T-helper 9 cell (primary cell): ENCODE measurements at places on chromosomes 1 and 21.

DNA sequence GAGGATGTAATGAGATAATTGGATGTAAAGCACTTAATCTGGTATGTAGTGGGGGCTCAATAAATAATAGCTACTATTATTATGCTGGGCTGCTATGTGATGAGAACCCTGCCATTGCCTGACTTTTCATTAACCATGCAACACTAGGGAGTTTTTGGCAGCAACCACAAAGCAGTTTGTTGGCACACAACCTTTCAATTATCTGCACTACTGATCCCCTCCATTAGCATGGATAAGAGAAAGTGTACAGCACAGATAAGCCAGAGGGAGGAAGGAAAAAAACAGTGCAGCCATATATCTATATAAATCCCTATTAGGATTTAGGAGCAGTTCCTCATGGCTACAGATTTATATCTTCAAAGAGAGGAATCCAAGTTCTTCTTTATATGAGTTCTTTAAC lies 498.5 kb downstream of the NUF2 start:
- no peak for DNase-seq

DNA sequence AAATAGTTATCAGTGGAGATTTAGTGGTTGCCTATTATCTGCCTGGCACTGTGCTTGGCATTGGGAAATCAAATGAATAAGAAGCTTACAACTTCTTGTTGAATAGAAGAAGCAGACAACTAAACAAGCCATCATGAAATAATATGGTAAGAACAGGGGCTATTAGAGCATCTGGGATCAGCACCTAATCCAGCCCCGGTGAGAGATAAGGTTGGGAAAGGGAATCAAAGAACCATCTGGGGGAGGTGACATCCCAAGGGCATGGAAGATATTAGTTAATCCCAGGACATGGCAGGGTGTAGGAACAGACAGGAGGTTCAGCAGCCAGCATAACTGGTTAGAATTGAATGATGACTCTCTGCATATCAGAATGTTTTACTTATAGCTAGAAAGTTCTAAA lies 36.3 kb upstream of the SUCO start:
- DNase-seq = no peak

- DNase-seq = no peak
Measured at GRCh38 chr1:200410566-200410878, 686 bp upstream of the ZNF281 start.

DNA sequence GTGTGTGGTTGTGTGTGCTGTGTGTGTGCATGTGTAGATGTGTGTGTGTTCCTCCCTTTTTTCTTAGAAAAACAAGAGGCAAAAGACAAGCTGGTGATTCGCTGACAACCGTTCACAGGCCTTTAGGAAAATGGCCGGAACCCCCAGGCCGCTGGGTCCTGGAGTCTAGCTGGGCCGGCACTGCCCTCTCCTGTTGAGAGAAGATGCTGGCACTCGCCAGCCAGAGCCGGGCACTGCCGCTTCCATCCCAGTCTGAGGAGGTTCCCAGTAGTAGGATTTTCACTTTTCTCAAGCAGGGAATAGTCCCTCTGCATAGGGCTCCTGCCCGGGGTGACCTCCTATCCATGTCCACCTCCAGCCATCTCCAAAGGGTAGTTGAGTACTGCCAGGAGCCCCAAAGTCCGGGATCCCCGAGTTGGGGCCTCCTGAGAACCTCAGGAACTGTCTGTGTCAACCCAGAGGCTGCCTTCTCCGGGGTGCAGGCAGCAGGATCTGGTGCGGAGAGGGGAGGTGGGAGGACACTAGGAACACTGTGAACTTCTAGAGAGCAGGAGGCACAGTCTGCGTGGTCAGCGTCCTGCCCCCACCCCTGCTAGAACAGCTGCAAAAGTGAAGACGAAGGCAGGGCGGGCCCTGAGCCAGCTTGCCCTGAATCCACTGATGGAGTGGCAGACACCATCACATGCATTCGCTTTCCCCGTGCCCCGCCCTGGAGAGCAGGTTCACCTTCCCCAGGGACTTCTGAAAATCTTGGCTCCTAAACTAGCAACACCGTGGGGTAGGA lies 44.1 kb upstream of the ARHGEF16 start:
- DNase-seq = no peak

DNA sequence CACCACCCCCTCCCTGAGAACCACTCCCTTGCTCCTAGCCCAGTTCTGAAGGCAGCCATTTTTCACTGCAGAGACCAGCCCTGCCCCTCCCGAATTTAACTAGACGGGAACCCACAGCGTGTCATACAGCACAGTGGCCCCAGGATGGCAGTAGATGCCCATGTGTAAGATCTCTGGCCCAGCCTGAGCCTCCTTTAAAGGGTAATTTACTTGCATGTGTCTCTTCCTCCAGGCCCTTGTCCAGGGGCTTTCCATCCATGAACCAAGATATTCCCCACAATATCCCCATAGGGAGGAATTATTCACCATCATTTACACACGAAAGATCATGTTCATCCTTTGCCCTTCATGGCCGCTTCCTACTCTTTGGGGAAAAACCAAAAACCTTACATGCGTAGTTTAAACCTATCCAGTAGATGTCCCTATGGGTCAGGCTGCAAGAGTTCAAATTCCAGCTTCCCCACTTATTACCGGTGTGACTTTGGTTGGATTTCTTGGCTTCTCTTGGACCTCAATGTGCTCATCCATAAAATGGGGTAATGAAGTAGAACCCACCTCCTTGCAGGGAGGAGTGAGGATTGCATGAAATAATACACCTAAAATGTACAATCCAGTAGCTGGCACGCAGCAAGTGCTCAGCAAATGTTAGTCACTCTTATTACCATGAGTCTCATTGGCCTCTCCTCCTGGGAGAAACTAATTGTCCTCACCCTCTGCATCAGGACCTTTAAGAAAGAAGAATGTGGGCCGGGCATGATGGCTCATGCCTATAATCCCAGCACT lies 4.0 kb upstream of the LACTBL1 start:
- DNase-seq = peak; percentile 21

DNA sequence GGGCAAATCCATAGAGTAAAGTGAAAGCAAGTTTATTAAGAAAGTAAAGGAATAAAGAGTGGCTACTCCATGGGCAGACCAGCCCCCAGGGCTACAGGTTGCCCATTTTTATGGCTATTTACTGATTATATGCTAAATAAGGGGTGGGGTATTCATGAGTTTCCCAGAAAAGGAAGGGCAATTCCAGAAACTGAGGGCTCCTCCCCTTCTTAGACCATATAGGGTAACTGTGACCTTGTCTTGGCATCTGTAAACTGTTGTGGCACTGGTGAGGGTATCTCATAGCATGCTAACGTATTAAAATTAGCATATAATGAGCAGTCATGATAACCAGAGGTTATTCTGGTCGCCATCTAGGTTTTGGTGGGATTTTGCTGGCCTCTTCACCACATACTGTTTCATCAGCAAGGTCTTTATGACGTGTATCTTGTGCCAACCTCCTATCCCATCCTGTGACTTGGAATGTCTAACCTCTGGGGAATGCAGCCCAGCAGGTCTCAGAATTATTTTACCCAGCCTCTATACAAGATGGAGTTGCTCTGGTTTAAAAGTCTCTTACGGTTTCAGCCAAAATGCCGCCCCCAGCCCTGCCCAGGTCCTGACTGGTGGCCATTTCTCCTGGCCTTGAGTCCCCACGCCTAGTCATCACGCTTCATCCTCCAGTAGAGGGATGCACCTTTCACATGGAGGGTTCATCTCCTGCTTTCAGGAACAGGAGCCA lies 982 bp upstream of the TRIM17 start:
- DNase-seq = no peak

DNA sequence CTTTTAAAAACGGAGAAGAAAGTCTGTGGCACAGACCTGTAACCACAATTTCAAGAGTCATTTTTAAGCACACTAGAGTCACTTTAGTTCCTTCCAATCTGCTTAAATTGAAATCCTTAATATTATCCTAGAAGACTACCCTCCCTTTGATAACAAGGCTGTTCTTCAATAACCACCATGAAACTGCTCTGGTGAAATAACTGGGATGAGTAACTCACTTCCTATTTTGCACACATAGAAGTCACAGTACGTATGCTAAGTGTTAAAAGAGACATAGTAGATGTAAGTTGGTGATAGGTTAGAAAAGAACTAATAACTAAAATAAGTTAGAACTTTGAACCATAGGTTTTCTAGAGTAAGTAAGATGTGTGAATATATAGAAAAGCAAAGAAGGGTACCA lies 107.8 kb downstream of the NME7 start:
- DNase-seq = no peak

GRCh38 chr1:200493344-200493743 lies 83.5 kb upstream of the ZNF281 start:
- DNase-seq = no peak

- DNase-seq = no peak
Measured at GRCh38 chr1:170790651-170791071, 126.7 kb downstream of the PRRX1 start.

DNA sequence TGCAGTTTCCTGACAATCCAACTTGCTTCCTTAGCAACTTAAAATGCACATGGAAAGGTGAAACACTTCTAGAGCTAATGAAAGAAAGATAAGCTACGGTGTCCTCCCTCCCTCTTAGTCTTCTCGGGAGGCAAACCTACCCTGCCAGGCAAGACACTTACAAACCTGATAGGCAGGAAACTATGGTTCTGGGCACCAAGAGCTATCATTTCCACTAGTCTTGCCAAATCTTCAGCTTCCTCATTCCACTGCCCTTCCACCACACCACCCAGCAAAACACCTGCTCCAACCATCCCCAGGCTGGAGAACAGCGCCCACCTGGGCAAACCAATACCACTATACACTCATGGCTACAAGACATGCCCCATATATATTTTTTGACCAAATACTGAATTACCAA lies 15.2 kb downstream of the NDC1 start:
- DNase-seq = no peak

GRCh38 chr1:116572099-116572498 lies 1.3 kb upstream of the CD58 start:
- no peak for DNase-seq

- DNase-seq = no peak
Measured at GRCh38 chr1:147853391-147853790, 49.2 kb upstream of the GJA8 start.

DNA sequence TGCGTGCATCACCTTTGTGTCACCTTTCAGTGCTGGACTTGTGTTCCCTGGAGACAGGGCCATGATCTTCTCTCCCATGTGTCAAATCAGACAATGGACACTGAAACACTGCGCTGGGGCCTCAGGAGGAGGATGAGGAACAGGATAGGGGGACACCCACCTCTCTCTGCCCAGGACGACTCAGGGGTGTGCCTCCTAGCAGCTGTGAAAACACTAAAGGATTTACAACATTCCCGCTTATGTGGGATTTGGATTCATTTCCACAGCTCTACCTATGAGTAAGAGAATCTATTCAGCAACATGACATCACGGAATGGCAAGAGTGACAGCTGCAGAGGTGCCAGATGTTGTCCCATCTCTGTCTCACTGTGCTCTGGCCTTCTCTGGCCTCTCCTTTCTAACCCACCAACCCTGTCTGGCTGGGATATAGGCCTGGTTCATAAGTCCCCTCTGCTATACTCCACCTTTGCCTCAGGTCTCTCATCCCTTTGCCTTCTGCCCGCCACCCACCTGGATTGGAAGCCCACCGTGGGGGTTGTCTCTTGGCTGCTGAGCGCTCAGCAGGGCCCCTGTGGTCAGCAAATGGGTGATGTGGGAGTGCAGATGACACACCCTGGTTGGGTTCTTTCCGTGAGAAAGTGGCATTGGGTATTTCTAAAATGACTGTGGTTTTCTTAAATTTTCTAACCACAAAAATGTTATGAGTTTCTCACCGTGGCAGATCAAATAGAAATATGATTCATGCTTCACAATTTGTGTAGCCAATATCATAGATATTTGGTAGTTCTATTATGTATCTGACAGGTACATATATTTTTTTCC lies 47.1 kb upstream of the TLR5 start:
- DNase-seq = peak; percentile 14

DNA sequence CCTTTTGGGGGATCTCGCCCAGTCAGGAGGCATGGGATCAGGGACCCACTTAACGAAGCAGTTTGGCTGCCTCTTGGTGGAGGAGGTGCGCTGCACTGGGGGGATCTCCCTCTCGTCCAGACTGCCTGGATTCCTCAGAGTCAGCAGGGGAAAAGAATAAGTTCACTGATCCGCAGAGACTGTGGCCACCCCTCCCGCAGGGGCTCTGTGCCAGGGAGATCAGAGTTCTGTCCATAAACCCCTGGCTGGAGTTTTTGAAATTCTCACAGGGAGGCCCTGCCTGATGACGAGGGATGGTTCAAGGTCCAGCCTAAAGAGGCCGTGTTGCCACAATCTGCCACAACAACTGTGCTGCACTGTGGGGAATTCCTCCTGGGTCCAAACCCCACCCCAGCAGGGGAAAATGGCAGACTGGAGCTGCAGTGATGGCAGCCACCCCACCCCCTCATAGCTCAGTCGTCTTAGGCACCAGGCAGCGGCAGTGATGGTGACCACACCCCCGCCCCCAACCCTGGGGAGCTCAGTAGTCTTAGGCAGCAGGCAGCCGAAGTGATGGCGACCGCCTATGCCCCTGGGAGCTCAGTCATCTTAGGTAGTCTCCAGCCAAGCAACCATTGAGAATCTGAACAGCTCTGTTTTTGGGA lies 273.8 kb upstream of the USP25 start:
- no peak for DNase-seq

- DNase-seq = no peak
Measured at GRCh38 chr1:207812778-207813511, 61.1 kb downstream of the CD46 start.

DNA sequence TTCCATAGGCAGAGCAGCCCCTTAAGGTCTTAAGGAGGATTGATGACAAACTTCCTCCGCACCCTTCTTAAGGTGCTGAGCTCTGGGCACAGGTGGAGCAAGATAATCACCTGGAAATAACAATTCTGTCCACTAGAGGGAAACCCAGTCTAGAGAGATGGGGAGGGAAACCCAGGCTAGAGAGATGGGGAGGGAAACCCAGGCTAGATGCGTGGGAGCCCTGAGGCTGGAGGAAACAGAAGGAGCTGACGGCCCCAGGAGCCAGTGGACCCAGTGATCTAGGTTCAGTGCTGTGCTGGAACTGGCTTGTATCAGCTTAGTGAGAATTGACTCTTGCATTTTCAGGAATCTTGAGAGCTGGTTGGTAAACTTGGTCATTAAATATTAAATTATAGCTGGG lies 17.8 kb upstream of the MYCL start:
- peak; percentile 8 for DNase-seq

DNA sequence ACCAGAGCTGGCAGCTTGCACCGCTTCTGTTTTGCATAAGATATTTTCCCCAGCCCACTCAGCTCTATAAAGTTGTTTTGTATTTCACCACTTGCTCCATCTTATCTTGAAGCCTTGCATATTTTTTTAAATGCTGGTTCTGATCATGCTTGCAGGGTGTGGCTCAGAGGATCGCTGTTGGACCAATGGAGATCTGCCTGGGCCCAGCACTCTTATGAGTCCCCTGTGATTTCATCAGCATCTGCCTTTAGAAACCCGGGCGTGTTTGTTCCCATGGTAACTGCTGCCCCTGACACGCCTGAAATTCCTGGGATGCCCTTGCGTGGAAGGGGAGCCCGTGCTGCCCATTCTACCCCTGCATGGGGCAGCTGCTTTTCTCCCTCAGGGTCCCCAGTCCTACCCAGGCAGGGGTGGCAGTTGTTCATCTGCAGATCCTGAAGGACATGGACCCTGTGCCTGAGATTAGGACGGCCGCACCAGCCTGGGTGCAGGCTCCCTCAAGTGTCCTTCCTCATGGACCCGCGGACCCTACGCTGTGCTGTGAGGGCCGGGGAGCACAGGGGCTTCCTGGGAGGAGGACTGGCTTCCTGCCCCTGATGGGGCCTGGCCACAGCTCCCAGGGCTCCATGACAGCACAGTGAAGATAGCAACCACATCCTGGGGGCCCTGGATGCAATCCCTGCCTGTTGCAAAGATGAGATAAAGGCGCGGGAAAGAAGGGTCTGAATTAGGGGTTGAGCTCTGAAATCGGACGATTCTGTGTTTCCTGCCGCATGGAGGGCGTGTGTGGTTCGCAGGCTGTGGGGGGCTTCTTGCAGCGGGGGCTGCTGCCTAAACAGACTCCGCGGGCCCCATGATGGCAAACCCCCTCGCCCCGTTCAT lies 226.5 kb downstream of the SDCCAG8 start:
- no peak for DNase-seq
